ENCODE measurements at places on chromosomes 5 and 9.
A peak's percentile ranks its signal among the peaks of the same experiment; 100 is the strongest.

DNA sequence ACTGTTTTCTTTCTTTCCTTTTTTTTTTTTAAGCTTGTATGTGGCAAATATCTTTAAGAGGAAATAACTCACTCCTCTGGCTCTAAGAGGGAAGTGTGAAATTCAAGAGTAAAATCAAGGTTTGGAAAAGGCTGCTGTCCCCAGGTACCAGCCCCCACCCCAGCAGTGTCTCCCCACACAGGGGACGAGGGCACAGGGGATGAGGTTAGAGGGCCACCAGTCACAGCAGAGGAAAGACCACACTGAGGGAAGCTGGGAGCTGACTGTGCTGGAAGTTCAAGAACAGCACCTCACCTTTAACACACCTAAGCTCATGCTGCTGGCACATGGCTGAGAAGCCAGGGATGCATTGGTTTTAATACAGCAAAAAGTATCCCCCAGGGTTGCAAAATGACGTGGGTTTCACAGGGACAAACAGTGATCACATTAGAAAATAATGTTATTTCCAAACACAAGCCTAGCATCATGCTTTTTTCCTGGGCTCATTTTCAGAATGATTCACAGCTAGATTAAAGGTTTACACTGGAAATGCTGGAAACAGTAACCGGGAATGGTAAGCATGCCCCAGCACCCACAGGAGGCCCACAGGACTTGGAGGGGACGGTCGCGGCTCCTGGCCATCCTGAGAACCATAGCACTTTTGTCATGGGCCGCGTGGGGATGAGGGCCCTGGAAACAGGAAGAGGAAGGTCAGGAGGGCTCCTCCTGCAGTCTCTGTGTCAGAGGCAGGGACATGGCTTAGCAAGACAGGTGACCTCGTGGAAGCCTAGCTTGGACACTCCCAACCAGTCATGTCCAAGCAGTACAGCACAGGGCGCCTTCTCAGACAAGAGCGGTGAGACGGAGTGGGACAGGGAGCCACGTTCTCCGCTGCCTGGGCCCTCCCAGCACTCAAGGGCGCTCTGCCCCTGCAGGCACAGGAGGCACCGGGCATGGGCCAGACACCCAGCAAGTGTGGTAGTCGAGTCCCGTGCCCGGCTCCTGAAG, 6.9 kb downstream of the LPCAT1 start:
- peak; percentile 16 for DNase-seq

GRCh38 chr5:169157064-169157463, 143.9 kb downstream of the SLIT3 start:
- no peak for DNase-seq

DNA sequence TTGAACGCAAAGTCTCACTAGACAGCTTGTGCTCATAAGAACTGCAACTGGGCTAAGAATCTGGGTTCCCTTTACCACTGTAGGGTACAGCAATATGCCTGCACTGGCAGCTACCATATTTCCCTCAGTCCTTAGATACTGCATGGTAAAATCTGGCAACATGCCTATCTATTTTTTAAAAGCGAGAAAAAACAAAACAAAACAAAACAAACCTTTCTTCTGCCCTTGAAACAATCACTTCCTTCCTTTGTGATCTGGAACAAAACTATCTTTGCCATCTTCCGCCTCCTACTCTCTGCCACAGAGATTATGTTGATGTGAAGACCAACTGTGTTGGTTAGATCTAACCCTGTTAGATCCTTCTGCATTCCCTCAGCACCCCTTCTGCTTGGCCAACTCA, 242.9 kb downstream of the EBF1 start:
- no peak for DNase-seq

DNA sequence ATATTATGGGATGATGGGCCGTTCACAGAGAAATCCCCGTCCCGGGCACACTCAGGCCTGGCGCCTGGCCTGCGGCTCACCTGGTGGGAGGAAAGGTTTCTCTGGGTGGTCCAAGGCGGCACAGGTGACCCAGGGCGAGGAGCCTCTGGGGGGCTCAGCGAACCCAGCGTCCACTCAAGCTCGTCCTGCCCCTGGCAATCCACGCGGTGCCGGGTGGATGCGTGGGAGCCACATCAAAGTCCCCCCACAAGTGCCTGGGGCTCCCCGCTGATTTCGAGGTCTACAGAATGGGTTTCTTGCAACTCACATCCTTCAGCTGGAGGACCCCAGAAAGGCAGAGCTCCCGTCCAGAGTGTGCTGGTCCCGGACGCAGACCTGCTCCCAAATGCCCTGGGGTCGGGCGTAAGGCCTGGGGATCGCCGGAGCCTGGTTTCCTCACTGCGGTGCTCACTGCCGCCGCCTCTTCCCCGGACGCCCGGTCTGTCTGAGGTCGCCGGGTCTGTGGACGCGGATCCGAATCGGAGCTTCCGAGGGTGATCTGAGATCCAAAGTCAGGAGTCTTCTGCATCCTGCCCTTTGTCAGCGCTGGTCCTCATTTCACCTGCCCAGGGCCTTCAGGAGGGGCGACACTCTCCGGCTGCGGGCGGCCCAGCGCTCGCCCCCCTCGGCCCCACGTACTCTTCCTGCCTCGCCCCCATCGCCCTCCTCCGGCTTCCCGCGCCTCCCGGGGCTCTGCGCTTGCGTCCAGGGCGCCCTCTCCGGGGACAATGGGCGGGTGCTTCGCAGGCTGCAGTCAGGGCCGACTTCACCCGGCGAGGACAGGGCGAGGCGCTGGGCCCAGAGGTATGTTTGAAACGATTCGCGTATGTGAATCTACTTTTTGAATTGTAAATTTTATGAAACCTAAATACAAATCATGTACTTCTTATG, 20.0 kb upstream of the RUFY1 start:
- no peak for DNase-seq

- DNase-seq, result no peak
Measured at GRCh38 chr5:151048526-151048925, 28.1 kb downstream of the GPX3 start.

GRCh38 chr9:90724880-90725279, 76.7 kb upstream of the SYK start:
- no peak for DNase-seq

DNA sequence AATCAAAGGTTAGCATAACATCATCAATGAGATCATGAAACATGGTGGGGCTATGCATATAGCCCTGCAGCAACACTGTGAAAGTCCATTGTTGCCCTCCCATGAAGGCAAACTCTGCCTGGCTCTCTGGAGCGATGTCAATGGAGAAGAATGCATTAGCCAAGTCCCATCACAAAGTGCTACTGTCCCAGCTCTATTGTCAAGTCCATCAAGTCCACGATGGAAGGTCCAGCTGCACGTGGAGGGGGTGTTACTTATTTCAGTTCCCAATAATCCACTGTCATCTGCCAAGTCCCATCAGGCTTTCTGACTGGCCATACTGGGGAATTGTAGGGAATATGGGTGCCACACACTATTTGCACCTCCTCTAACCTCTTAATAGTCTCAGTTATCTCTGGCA, 10.8 kb downstream of the DMAC1 start:
- DNase-seq, result no peak

GRCh38 chr9:119412399-119412798, 43.2 kb upstream of the BRINP1 start:
- DNase-seq, result no peak

- DNase-seq, result no peak
Measured at GRCh38 chr9:111838439-111838838, 43.7 kb upstream of the SHOC1 start.

DNA sequence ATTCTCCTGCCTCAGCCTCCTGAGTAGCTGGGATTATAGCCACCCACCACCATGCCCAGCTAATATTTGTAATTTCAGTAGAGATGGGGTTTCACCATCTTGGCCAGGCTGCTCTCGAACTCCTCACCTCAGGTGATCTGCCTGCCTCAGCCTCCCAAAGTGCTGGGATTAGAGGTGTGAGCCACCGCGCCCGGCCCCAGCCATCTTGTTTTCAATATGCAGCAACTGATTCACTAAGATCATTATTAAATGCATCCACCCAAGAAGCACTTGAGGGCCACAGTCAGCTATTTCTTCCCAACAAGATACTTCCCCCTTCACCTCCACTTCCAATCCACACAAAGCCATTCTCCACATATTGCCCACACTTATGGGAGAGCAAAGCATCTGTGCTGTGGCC, 115.8 kb downstream of the BNC2 start:
- DNase-seq, result no peak

- no peak for DNase-seq
Measured at GRCh38 chr5:30355675-30356074, 837.8 kb upstream of the CDH6 start.

DNA sequence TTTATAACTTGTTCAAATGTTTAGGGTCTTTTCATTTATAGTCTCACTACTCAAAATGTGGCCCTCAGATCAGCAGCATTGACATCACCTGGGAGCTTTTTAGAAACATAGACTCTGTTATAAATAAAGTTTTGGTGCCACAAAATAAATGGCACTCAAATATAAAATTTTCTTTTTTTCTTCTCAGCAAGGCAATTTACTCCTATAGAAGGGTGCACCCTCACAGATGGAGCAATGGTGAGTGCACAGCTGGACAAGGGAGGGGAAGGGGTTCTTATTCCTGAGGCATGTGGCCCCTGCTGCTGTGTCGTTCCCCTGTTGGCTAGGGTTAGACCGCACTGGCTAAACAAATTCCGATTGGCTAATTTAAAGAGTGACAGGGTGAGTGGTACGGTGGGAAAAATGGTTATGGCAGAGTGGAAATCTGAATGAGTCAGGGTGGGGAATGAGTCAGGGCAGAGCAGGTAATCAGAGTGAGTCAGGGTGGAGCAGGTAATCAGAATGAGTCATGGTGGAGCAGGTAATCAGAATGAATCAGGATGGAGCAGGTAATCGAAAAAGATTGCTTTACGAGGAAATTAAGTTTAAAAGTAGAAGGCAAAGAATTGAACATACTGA, 31.8 kb upstream of the C7 start:
- no peak for DNase-seq

- no peak for DNase-seq
Measured at GRCh38 chr9:128114326-128115186, 13.0 kb downstream of the PTGES2 start.

DNA sequence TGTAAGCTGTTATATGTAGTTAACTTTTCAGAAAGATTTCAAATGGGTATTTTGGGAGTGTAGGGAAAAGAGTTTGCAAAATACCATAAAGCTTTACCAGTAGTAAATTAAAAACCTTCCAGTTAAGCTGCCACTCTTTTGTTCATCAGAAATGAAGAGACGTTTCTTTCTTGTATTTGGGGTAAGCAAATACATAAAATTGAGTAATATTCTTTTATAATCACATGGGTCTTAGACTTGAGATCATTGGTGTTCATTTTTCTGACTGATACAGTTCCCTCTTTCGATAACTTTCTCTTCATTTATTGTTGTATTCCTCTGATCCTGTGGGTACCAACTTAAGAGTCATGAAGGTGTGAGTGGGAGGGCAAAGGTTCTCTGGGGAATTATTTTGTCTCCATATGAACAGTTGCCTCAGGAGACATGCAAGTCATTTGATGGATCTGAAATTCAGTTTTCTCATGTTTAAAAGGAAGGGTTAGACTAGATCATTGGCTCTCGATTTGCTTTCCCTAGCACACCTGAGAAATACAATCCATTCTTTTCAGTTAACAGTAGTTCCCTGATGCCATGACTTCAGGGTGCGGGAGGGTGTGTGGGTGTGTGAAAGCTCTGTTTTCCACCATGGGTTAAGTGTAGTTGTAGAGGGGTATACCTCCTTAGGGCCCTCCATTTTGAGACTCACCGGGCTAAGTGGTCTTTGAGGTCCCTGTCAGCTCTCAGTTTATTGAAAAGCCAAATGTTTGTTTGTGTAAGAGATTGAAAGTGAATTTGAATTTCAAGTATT, 47.7 kb downstream of the CNTRL start:
- no peak for DNase-seq

- DNase-seq, result no peak
Measured at GRCh38 chr5:151612689-151613427, 21.7 kb upstream of the FAT2 start.

GRCh38 chr5:119347991-119348390, 7.8 kb upstream of the TNFAIP8 start:
- DNase-seq, result no peak
